ENCODE measurements at places on chromosomes 7 and 10.

GRCh38 chr10:55629793-55630490, 731.1 kb downstream of the ZWINT start:
- no peak for DNase-seq

GRCh38 chr7:107344286-107344685, 125.6 kb upstream of the GPR22 start:
- no peak for DNase-seq

DNA sequence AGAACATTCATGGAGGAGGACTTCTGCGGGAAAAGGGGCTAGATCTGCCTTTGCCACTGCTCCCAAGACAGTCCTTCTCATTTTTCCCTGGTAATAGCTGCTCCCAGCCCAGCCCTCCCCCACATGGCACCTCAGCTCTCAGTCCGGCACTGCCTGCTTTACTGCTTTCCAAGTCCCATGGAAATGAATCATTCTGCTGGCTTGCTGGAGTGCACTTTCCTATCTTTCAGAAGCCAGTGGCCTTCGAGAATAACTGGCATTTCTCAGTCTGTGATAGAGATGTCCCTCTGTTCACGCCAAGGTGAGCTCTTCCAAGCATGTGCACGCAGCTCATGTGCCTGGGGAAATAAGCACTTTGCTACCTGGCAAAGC, 61.4 kb downstream of the SYPL1 start:
- DNase-seq: no peak

- no peak for DNase-seq
These were observed 140.5 kb downstream of the ARL4A start for GRCh38 chr7:12827920-12828319.

DNA sequence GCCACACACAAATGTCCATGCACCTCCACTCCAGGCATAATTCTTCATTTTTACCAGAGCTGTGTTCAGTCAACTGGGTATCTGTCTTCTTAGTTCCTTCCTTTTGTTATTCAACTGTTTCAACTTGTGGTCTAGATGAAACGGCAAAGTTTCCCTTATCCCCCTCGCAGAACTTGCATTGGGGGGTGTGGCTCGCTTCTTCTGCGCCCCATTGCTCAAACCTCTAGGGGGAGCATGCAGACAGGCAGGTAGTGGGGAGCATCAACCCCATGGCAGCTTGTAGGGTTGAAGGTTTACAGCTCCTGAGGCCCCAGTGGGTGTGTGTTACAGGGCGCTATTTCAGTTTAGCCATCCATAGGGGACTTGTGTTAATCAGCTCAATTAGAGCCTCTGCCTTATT, 38.3 kb upstream of the COBL start:
- no peak for DNase-seq

GRCh38 chr10:114079421-114079820, 35.8 kb downstream of the ADRB1 start:
- no peak for DNase-seq

- DNase-seq: no peak
These were observed 448 bp upstream of the GOLGA7B start for GRCh38 chr10:97849103-97849686.

GRCh38 chr10:102634686-102635085, 9.6 kb upstream of the TRIM8 start:
- no peak for DNase-seq

DNA sequence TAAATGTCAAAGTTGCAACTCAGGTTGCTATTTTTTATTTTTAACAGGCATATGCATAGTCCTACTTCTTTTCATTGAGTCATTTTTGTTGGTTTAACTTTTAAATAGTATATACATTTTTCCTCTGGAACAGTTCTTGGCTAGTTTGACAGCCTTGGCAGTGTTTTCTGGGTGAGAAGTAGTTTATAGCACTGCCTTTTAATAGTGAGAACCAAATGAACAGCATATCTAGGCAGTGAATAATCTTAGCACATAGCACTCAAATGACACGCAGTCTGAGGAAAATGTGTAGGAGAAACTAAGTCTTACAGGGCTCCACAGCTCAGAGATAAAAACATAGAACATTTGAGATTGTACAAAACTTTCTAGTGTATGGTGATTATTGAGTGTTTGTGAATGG, 265.5 kb upstream of the POT1 start:
- no peak for DNase-seq

GRCh38 chr7:152709287-152710152, 33.6 kb upstream of the XRCC2 start:
- DNase-seq: no peak

Measured in activated naive CD4-positive, alpha-beta T cell treated with anti-CD3 and anti-CD28 coated beads, Interleukin-2, amount 50 U/mL, for 72 hours (primary cell).